Myometrial cell (primary cell): ENCODE measurements at places on chromosomes 4 and X. TPM values are rescaled to one million over a fixed set of nuclear protein-coding genes. Genes with fewer than 3 reads are reported as not detected.

The GAGE1 gene
- not detected in 2 replicates for total RNA-seq

The ARHGEF6 gene
- total RNA-seq = 12.1 and 14.1 TPM in 2 replicates

The CXorf49 gene
- not detected in 2 replicates for total RNA-seq

The PCDH18 gene
- 65.7 and 88.6 TPM in 2 replicates for total RNA-seq

The RAB9B gene
- total RNA-seq = 0.29 and 1.1 TPM in 2 replicates

The TSPAN6 gene
- total RNA-seq = 19.8 and 23.4 TPM in 2 replicates
